ENCODE measurements at places on chromosomes 13 and 19.

GRCh38 chr19:45153339-45154063, 7.3 kb downstream of the NKPD1 start:
- DNase-seq, result peak; percentile 63

DNA sequence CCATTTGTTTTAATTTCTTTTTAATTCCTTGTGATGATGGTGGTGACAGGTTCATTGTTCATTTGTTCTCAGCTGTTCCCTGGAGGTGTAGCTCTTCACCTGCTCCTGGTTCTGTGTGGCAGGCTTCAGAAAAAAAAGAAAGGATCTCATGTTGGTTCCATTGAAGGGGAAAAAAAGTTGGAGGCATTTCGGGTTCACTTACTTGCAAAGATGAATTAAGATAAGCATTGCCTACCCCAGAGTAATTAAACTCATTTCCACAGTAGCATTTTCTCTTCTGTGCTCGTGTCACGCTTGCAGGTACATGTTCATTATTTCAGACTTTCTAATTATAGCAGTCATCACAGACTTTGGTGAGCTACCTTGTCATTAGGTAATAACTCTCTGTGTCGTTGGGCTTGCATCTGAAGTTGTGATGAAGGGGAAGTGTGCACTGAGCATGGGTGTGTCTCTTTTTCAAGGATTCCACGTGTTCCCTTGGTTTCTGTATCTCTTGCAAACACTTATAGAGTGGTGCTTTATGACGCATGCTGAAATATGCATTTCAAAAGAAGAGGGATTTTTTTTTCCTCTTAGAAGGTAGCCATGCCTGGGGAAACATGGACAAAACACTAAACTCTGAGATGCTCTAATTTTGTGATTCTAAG, 69.1 kb downstream of the MTUS2 start:
- DNase-seq, result no peak

GRCh38 chr13:97248243-97248642, 26.1 kb downstream of the MBNL2 start:
- no peak for DNase-seq

GRCh38 chr19:43820098-43820883, 6.8 kb upstream of the ZNF283 start:
- DNase-seq, result peak; percentile 61

- DNase-seq, result peak; percentile 31
Observed at GRCh38 chr13:99617474-99618255, 116.4 kb downstream of the TM9SF2 start.

- no peak for DNase-seq
Observed at GRCh38 chr13:38090913-38091312, 221.3 kb upstream of the TRPC4 start.

DNA sequence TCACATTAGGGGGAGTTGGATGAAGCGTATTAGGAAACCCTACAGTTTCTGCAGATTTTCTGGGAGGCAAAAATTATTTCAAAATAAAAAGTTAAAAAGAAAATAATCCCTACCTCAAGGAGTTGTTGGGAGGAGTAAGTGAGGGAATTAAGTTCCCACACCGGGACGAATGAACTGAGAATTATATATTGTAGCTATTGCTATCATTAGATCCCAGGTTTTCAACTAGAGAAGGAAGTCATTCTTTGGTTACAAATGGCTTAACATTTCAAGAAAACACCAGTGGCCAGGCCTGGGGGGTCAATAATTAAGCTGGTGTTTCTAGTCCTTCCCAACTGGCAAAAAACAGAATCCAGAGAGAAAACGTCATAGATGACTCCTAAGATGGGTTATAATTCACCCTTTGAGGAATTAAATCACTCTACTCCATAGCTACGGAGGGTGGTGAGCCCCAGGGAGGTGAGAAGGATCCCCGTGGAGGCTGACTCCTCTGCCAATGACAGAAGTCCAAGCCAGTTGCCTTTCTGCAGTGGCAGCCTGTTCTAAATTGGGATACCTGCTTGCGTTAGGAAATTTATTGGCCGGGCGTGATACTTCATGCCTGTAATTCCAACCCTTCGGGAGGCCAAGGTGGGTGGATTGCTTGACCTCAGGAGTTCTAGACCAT, 1.2 kb upstream of the MYDGF start:
- DNase-seq, result no peak

DNA sequence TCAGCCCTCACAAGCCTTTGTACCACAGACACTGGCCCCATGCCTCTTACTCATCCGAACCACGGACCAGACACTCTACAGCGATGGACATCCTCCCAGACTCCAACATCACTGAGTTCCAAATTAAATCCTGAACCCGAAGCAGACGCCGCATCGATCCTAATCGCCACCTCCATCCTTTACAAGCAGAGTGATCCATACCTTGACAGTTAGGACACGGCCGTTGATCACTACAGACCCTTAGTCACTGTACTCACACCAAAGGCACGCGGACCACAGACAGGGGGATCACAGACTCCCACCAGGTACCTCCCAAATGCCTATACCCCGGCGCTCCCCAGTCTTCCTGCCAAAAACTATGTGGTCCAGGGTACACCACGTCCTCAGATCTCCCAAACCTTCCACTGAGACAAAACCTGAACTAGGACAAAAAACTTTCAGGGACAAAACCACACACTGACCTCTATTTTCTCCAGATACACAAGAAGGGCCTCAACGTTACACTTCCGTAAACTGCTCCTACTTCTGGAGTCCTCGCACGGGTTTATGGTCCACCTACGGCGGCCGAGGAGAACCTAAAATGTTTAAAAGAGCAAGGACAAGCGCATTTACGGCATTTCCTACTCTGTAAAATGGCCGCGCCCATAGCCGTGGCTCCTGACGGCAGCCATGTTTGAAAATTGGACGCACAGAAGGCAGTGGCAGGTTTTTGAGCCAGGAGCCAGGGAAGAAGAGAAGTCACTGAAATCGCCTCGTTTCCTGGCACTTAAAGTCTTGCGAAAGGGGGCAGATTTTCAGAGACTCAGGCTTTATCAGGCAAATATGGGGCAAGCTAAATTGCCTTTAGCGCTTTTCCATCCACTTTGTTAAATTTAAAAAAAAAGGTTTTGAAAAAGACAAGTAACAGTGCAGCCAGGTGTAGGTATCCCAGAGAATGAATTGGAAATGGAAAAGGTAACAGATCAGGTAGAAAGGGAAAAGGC, at the start of gene ZNF350:
ZNF350 (minus strand) TSS at position 532 of the 983 bp plus-strand sequence. CDS start 12,480 bp downstream, outside the sequence.
- peak; percentile 89 for DNase-seq

GRCh38 chr13:19845758-19846157, 17.7 kb downstream of the ZMYM5 start:
- peak; percentile 19 for DNase-seq

DNA sequence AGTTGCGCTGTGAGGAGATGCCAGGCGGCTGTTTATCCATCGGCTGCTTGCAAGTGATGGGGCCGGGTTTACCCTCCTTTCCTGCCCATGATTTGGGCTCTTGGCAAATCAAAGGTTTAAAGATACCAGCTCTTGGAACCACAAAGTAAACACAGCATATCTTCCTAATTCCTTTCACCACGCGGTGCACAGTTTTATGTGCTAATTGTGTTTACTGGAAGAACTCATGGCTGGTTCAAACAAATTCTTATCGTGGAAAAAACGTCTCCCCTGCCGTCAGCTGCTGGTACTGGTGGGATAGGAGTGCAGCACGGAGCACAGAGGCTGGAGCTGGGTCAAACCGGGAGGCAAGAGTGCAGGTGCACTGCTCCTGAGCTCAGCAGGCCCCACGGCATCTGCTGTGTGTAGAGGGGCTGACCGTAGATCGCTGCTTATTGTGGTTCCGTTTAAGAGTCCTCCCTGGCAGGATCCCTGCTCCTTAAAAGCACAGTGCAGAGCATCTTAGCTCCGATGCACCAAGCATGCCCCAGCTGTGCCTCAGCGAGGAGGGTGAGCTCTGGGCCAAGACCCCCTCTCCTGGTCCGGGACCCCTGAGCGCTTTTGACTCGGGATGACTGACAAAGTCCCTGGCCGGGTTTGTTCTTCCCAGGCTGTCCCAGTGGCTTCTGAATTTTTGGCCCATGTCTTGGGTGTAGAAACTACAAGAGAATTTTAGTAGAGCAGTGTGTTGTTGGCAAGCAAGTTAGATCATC, 51.3 kb upstream of the GAS6 start:
- no peak for DNase-seq

DNA sequence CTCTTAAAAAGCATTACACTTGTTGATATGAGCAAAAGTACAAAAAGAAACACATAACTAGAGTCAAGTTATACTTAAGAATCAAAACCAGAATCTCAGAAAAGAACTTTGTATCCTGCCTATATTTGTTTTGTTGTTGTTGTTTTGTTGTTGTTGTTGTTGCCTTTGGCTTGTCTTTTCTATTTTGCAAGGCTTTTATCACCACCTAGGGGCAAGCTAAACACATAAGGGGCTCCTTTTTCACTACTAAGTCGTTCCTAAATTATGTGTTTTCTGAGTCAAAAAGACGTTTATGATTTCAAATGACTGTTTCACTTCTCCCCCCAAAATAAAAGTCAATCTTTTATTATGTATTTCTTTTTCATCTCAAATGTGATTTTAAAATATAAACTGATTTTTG, 250.2 kb downstream of the RBM26 start:
- no peak for DNase-seq

- no peak for DNase-seq
Observed at GRCh38 chr13:97298816-97299215, 76.7 kb downstream of the MBNL2 start.

DNA sequence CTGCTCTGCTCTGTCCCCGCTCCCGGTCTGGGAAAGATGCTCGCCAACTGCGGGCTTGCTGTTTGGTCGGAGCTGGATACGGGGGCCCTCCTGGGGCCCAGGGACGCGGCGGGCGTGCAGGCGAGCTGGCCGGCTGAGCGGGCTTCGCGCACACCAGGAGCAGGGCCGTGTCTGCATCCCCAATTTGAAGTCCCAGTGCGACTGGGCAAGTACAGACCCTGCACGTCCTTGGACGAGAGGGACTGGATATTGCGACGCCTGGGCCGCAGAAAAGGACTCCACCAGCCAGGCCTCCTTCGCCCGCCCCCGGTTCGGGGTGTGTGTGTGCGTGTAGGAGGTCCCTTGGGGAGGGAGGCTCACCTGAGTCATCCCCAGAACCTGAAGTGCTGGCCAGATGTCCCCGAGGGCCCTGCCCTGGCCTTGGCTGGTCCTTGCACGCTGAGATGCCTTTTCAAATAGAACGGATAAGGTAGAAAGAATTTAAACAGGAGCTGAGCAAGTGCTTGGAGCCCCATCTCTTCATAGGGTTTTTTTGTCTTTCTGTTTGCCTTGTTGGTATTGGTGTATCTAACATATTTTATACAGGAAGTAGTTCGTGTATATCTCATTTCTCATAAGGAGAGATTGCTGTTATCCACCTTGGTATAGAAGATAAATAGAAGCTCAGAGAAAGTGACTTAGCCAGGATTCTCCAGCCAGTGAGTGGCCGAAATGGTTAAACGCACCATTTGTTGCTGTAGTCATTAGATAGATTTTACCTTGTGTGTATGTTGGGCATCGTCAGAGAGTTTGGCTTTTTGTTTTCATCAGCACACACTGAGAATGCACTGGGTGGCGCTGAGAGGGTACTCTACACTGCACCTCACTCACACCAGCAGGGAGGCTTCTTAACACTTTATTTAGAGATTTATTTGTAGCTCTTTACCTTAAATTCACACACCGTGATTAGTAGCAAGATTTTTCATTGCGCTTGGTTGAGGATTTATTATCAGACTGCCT, 1.1 kb downstream of the NAXD start:
- peak; percentile 56 for DNase-seq

DNA sequence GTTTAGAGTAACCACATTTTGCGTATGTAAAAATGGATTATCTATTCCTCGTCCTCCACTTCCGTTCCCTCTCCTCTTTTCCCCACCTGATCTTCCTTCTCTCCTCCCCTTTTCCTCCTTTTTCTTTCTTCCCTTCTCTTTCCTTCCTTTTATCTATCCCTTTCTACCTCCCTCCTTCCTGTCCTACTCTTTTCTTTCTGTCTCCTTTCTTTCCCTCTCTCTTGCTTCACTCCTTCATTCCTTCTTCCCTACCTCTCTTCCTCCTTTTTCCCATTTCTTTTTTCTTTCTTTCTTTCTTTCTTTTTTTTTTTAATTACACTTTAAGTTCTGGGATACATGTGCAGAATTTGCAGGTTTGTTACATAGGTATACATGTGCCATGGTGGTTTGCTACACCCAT, 688.4 kb upstream of the GPC6 start:
- DNase-seq, result no peak

DNA sequence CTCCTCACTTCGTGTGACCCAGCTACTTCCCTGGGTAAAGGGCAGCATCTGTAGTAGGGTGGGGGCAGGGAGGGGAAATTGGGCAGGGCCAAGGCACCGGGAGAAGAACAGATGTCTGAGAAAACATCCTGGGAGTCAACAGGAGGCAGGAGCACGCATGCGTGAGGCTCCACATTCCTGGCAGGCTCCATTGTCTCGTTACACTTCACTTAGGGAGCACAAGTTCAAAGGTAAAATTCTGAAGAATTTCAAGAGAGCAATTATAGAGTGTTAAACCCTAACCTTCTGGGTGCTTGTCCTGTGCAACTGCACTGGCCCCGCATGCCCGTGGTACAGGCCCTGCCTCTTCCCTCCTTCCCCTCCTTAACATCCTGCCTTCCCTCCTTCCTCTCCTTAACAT, 79.6 kb upstream of the POMP start:
- DNase-seq, result no peak

- DNase-seq, result no peak
Observed at GRCh38 chr13:92412996-92413395, 813.6 kb upstream of the GPC6 start.

GRCh38 chr19:17268754-17269153, 1.5 kb downstream of the BABAM1 start:
- no peak for DNase-seq

- no peak for DNase-seq
Observed at GRCh38 chr13:48121733-48122132, 26.8 kb upstream of the MED4 start.

GRCh38 chr13:85819513-85819912, 20.3 kb upstream of the SLITRK6 start:
- no peak for DNase-seq

GRCh38 chr19:42159942-42160341, 27.7 kb upstream of the POU2F2 start:
- DNase-seq, result no peak

DNA sequence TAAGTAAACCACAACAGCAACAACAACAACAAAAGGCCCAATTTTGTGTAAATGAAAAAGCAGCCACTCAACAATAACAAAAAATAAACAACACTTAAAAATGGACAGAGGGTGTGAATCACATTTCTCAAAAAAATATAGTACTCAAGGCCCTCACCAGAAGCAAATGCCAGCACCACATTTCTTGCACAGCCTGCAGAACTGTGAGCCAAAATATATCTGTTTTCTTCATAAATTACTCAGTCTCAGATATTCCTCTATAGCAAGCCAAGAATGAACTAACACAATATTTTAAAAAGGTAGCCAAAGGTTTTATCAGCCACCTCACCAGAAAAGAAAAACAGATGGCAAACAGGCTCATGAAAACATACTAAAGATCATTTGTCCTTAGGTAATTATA, 3.9 kb upstream of the CD33 start:
- DNase-seq, result no peak

- DNase-seq, result no peak
Observed at GRCh38 chr19:38845374-38846024, 4.3 kb downstream of the HNRNPL start.

- DNase-seq, result no peak
Observed at GRCh38 chr13:65416784-65417183, 1813.4 kb downstream of the PCDH9 start.

- no peak for DNase-seq
Observed at GRCh38 chr13:29534083-29534482, 61.4 kb downstream of the SLC7A1 start.
